ENCODE measurements at places on chromosomes 7 and 10.

DNA sequence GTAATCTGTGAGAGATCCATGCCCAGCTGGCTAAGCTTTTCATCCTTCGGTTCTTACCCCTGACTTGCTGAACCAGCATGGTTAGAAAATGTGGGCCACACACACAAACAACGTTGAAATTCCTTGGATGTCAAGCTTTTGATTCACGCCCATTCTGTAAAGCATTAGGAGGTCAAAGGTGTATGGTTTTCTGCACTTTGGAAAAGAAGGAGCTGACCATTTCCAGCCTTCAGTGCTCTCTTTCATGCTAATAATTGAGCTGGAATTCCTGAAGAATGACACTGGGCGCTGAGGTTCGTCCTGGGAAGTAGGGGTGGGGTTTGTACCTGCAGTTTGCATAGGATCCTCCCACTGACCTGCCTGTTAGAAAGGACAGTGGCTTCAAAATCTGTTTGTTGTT is 23.1 kb downstream of the KLF6 start:
- no peak for DNase-seq

DNA sequence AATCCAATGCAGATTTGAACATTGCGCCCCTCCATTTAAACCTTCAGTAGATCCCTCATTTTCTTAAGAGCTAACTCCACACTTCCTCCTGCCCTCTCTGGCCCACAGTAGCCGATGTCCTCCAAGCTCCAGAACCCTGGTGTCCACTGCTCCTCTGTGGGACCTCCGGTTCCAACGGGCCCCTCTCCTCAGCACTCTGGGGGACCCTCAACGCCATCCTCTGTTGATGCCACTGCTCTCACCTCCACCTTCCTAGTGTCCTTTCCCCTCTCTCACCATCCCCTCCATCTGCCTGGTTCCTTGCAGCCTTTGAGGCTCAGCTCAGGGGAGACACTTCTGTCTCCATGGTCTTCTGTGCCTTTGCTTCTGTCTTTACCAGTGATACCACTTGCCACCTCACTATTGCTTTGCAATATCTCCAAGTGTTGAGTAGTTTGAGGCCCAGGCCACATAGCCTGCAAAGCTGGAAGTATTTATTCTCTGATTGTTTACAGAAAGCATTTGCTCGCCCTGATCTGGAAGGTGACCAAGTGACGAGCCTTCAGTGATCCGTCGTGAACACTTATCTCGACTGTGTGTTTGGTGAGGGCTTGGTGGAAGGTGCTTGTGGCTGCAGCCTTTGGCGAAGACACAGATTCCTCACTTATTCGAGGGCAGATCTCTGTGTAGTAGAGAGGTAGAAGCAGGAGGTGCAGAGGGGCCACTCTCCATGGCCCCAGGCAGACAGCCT is 104.8 kb upstream of the SHH start:
- no peak for DNase-seq

DNA sequence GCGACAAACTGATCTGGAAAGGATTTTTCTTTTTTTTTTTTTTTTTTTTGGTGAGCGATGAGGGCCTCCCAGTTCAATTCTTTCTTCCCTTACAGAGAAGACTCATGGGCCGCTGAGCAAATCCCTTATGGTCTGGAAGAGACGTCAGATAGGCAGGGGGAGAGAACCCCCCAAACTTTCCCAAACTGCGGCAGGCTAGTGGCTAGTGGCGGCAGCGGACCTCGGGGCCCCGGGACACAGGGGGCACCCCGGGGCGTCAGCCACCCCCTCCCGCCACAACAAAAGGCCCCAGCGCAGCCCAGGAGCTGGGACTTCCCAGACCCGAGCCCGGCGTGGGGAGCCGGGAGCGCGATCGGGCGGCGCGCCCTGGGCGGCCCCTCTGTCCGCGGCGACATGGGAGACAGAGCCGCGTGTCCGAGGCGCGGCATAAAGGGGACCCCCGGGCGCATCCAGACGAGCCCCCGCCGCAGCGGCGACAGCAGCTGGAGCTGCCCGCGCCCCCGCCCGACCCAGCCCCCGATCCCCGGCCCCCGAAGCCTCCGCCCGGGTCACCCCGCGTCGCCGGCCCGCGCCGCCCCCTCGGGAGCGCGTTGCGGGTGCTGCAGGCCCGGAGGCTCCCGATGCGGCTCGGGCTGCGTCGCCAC is 755 bp downstream of the FAM171A1 start:
- no peak for DNase-seq

DNA sequence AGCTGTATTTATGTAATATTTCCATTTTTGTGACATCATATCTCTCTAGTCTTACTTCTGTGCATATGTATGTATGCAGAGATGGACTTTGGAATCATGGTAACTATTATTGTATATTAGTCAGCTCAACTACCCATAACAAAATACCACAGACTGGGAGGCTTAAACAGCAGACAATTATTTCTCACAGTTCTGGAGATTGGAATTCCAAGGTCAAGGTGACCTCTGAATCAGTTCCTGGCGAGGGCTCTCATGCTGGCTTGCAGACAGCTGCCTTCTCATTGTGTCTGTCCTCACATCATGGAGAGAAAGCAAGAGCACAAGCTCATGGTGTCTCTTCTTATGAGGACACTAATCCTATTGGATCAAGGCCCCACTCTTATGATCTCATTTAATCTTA is 79.1 kb downstream of the RAMP3 start:
- DNase-seq, result no peak

DNA sequence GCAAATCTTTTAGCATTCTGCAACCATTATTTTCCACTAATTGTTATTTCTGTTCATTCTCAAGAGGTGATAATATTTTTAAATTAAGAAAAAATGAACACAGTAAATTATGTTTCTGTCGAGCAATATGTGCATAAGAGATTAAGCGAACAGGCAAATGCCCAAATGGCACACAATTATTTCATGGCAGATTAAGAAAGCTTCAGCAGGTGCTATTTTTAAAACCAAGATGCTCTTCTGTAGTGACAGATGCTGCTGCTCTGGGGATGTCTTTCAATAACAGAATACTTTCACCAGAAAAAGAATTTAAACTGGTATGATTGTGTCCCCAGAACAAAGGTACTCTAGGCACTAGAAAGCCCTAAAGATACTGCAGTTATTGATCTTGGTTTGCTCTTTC is 412.7 kb upstream of the SORCS1 start:
- DNase-seq, result no peak

DNA sequence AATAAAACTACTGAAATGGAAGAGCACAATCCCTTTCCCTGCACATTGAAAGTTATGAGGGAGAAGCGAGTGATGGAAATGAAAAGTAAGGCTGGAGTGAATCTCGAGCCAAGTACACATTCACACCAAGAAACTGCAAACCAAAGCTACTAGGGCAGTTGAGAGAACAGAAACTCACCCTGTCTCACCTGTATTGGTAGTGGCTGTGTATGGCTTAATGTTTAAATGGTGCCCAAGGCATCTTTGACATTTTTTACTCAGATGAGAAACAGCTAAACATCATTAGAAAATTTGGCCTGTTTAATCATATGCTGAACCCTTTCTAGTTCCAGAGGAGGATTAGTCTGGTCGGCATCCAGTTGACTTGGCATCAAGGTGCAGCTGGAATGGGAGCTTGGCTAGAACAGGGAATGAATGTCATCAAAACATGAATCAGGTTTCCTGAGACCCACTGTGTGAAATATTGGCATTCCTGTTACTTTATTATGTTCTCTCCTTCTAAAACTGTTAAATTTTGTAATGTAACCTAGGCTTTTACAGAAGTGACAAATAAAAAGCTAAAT is 840.8 kb downstream of the GRM8 start:
- no peak for DNase-seq

DNA sequence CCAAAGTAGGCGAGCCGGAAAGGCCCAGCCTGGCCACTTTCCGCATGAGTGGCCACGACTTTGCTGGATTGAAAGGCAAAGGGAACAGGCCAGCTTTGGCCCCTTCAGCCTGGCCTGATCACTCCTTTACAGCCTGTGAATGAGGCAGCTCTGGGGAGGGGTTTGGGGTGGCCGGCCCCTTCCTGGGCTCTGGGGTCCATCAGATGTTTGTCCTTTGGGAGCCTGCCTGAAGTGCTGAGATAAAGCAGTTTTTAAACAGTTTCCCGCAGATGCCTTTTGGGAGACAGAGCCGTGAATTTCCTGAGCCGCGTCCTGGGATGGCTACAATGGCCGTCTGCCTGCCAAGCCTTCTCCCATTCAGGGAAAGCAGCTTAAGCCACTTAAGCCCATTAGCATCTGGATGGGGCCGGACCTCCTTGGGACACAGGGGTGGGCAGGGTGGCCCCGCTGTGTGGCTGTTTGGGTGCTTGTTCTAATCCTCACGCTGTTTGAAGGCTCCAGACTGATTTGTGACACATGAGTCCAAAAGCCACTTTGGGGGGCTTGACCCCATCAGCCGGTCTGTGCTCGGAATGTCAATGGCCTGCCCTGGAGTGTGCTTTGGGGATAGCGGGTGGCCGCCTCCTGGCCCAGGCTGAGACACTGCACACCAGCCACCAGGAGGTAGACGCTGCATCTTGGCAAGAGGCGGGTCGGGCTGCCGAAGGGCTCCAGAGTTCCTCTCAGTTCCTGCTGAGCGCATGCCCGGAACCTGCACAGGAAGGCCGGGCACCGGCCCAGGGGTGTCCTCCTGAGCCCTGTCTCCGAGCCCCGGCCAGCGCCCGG is 38.9 kb downstream of the NKX6-2 start:
- no peak for DNase-seq

- no peak for DNase-seq
Measured at GRCh38 chr10:27661514-27662286, 83.9 kb downstream of the MKX start.

DNA sequence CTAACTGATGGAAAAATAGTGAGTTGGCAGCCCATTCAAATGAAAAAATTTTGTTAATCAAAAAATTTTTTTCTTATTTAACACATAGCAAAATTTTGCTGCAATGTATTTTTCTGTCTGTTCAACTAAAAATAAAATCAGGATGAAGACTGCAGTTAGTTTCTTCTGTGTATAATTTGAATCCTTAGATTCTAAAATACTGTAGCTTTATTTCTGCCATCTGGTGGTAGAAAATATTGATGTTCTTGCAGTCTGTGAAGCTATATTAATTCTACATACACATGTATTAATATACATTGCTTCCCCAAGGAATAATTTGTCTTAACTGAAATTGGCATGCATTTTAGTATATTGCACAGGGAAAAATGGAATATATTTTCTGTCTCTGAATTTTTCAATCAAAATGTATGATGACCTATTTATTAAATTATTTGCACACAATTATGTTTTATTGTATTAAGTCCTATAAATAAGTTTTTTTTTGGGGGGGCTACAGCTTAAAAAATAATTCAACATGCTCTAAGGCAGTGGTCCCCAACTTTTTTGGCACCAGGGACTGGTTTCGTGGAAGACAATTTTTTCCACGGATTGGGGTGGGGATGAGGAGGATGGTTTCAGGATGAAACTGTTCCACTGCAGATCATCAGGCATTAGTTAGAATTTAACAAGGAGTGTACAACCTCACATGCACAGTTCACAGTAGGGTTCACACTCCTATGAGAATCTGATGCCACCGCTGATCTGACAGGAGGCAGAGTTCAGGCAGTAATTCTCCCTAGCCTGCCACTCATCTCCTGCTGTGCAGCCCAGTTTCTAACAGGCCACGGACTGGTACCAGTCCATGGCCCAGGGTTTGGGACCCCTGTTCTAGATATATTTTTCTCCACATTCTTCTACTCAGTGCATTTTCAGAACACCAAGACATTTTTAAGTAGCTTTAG is 119.4 kb downstream of the GNAT3 start:
- DNase-seq, result no peak

DNA sequence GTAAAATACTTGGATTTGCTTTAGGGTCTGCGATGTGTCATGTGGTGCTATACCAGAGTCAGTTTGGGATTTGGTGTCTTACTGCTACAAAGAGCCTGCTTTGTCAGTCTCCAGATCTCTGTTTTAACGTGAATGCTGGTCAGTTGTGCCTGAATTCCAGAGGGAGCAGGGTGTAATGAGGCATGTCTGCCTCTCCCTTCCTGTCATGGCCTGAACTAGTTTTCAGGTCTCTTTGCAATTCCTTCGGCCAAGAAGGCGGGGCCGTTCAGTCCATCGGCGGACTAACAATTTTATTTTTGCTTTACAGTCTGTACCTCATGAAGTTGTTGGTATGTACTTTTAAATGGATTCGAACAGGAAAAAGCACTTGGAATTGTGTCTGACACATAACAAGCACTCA is 465.1 kb upstream of the ADARB2 start:
- no peak for DNase-seq

GRCh38 chr7:151920488-151920887 is 35.8 kb upstream of the GALNTL5 start:
- no peak for DNase-seq

DNA sequence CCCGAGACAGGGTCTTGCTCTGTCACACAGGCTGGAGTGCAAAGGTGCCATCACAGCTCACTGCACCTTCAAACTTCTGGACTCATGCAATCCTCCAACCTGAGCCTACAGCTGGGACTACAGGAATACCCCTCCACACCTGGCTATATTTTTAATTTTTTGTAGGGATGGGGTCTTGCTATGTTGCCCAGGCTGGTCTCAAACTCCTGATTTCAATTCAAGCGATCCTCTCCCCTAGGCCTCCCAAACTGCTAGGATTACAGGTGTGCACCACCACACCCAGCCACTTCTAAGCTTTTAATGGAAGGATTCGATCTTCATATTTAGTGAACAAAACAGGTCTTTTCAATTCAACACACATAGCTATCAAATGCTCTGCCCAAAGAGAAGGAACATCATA is 29.7 kb downstream of the FZD9 start:
- DNase-seq, result no peak

GRCh38 chr10:34168439-34168838 is 646.7 kb downstream of the PARD3 start:
- no peak for DNase-seq

- no peak for DNase-seq
Measured at GRCh38 chr7:25959168-25959734, 192.7 kb upstream of the NFE2L3 start.

DNA sequence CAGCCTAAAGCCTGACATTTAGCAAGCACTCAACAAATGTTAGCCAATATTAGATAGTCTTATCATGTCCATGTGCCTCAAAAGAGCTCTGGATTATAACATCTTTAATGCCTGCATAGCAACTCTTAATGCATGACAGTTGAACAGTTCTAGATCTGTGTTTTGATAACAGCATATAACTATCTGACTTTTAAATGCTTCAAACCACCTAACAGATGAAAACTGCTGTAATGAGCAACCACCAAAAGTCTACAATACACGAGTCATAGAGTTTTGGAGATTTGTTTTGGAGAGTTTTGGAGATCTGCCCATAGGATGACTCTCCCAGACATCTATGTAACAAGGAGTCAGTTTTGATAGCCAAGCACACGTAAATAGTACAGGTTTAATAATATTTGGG is 227.3 kb downstream of the TWIST1 start:
- DNase-seq, result peak; percentile 69

DNA sequence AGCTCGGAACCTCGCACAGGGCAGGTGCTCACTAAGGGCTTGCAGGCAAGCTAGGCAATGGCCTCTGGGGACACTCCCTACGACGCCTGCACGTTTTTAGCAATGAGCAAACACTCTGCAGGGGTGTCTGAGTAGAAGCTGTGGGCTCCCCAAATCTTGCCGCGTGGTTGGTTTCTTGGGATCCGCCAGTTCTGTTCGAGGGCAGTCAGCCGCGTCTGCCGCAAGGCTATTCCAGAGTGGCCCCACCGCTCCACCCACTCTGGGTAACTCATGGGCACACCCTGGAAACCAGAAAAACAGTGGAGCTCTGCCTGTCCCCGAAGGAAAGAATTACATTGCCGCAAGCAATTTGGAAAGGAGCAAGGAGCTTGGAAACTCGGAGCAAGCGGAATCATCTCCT is 189.3 kb upstream of the LYZL2 start:
- peak; percentile 59 for DNase-seq

GRCh38 chr7:39616138-39616537 is 7.2 kb upstream of the RALA start:
- DNase-seq, result no peak

- no peak for DNase-seq
Measured at GRCh38 chr7:65233409-65234034, 140.1 kb upstream of the ZNF92 start.
